Hindlimb muscle (tissue), 1 donor: ENCODE measurements at places on chromosomes 4 and X. TPM values are rescaled to one million over a fixed set of nuclear protein-coding genes. Genes with fewer than 3 reads are reported as not detected.

RNF175 gene
- 0.25 TPM for polyA plus RNA-seq

OTUD6A gene
- not detected for polyA plus RNA-seq

RASGEF1B gene
- 5.1 TPM for polyA plus RNA-seq

PRKG2 gene
- 0.40 TPM for polyA plus RNA-seq

UGT2B11 gene
- not detected for polyA plus RNA-seq

HMX1 gene
- not detected for polyA plus RNA-seq

GYPE gene
- 2.6 TPM for polyA plus RNA-seq

CWH43 gene
- polyA plus RNA-seq = 0.12 TPM

MTCP1 gene
- polyA plus RNA-seq = 14.7 TPM

USP26 gene
- polyA plus RNA-seq = not detected

EDA2R gene
- 1.8 TPM for polyA plus RNA-seq

CT45A2 gene
- polyA plus RNA-seq = not detected

PNMA6E gene
- polyA plus RNA-seq = not detected

SLC10A4 gene
- 1.0 TPM for polyA plus RNA-seq

RHOXF2 gene
- 0.06 TPM for polyA plus RNA-seq

PDHA2 gene
- not detected for polyA plus RNA-seq

FRMPD4 gene
- 1.0 TPM for polyA plus RNA-seq

SPANXC gene
- polyA plus RNA-seq = not detected

RRH gene
- polyA plus RNA-seq = 0.53 TPM

EMCN gene
- 29.7 TPM for polyA plus RNA-seq

FAM236B gene
- polyA plus RNA-seq = not detected

FAT1 gene
- polyA plus RNA-seq = 107 TPM

GUCY1A1 gene
- 11.5 TPM for polyA plus RNA-seq

PABPC1L2B gene
- not detected for polyA plus RNA-seq

WFS1 gene
- polyA plus RNA-seq = 22.9 TPM

MGST2 gene
- polyA plus RNA-seq = 45.7 TPM

CT45A1 gene
- not detected for polyA plus RNA-seq

DACH2 gene
- polyA plus RNA-seq = 1.6 TPM

KIAA1210 gene
- polyA plus RNA-seq = 0.12 TPM

PPBP gene
- polyA plus RNA-seq = 3.5 TPM

MAGEC1 gene
- 0.06 TPM for polyA plus RNA-seq

PCDH10 gene
- polyA plus RNA-seq = 0.21 TPM

SMIM20 gene
- 48.5 TPM for polyA plus RNA-seq
